Caco-2 (cell line): ENCODE measurements at places on chromosomes 4 and X. TPM values are rescaled to one million over a fixed set of nuclear protein-coding genes. Genes with fewer than 3 reads are reported as not detected.

The OPRPN gene
- not detected in 2 replicates for total RNA-seq

The SEPSECS gene
- total RNA-seq, result 5.7 and 6.0 TPM in 2 replicates

GRCh38 chrX:38376747-38377146, 24.3 kb downstream of the OTC start:
- DNase-seq, result no peak

DNA sequence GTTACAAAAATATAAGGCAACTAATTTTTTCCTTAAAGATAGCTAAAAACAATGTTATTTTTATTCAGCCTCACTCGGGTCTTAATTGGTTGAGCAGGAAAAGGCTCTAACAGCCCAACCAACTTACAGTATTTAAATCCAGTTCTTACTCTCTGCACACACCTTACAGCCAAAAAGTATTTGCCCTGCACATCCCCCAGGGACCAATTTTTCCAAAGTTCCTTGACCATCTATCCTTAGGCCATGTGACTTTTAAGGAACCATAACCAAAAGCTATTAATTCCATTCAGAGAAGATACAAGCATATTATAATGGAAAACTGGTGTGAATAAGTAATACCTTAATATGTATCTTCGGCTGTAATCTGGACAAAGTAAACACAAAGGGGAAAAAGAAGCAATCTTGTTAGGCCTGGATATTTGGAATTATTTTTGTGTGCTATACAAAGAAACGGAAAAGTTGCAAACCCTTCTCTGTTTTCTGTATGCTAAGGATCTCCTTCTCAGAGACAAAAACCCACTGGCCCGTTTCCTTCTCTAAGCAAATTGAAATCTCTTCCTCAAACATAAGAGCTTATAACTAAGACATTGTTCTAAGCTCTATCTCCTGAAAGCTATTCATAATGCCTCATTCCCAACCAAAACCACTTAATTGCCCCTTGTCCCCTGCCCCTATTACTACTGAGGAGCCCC, 1.0 kb upstream of the THAP9 start:
- DNase-seq, result no peak

DNA sequence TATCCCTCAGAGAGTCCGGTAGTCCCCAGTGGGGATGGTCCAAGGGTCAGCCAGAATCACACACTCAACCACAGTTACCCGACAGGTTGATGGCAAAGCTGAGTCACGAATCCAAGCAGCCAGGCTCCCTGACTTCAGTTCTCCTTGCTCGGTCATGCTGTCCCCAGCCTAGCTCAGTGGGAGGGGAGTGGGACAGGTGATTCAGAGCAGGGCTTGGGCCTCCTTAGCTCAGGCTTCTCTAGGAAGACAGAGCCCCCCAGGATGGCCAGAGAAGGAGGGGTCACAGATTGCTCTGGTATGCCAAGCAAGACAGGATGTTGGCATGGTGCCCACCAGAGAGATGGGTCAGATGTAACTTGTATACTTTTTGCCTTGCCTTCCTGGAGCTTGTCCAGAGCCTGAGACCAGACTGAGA, 66.5 kb downstream of the EFNB1 start:
- DNase-seq, result no peak

DNA sequence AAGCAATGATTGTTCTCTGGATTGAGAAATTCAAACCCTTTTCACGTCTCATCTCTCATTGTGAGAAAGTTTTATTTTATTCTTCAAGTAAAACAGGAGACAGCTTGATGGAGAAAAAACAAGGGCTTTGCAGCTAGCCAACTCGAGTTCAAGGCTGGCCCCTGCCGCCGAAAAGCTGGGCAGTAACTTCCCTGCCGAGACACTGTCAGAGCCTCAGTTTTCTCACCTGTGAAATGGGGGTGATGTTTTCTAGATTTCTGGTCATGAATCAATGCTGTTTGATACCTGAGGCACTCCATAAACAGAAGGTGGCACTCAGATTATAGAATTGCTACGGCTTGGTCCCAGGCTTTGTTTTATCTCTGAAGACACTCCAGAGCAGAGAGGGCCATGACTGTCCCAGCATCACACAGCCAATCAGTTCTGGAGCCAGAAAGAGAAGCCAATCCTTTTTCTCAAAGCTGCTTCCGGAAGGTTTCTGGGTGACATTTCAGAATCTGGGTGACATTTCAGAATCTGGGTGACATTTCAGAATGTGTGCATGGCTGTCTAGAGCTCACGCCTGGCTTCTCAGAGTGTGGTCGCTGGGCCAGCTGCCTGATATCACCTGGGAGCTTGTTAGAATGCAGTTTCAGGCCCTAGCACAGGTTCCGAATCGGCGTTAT, 33.2 kb downstream of the HMX1 start:
- DNase-seq, result no peak
